ENCODE measurements at places on chromosomes 4 and X.

- no peak for DNase-seq
These were observed 115.4 kb downstream of the STPG2 start for GRCh38 chr4:98027827-98028226.

DNA sequence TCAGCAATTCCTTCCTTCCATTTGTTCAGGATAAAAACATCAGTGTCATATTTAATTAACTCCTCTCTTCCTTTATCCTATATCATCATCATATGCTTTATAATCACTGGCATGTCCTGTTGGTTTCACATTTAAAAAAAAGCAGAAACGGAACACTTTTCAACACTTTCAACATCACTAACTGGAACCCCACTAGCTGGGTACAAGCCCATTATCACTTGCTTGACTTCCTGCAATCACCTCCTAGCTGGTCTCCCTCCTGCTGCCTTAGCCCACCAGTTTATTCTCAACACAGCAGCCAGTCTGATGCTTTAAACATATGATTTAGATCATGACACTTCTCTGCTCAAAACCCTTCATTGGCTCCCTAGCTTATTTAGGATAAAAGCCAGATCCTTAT, 116.4 kb upstream of the LSM6 start:
- DNase-seq = no peak

DNA sequence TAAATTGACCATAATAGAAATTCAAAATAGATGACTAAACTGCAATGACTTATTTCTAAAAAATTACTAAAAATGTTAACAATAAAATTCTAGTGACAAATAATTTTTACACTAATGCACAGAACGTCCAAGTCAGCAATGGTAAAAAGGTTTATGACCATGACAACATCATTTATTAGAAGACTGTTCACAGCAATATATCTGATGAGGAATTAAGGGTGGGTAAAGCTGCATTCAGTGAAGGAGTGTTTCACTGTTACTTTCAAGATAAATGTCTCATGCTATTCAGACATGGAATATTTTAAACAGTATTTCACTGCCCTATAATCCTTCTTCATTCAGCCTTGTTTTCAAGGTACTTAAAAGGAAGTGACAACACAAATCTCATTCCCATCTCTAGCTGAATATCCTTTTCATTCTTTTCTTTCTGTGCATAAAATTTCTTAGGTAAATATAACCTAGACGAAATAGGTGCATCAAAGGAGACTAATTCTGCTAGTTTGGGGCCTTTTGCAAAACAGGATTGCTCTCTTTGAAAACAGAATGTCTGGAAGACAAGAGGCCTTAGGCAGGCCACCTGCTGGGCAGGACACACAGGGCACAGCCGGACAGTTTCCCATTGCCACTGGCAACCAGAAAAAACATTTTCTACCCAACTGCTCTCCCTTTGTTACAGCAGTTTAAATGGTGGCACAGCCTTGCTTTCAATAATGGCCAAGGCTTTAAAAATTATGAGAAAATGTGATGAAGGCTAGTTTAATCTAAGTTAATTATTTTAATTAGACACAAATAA, 600.3 kb downstream of the SPRY1 start:
- no peak for DNase-seq

GRCh38 chrX:81082649-81083048, 119.1 kb downstream of the HMGN5 start:
- no peak for DNase-seq

DNA sequence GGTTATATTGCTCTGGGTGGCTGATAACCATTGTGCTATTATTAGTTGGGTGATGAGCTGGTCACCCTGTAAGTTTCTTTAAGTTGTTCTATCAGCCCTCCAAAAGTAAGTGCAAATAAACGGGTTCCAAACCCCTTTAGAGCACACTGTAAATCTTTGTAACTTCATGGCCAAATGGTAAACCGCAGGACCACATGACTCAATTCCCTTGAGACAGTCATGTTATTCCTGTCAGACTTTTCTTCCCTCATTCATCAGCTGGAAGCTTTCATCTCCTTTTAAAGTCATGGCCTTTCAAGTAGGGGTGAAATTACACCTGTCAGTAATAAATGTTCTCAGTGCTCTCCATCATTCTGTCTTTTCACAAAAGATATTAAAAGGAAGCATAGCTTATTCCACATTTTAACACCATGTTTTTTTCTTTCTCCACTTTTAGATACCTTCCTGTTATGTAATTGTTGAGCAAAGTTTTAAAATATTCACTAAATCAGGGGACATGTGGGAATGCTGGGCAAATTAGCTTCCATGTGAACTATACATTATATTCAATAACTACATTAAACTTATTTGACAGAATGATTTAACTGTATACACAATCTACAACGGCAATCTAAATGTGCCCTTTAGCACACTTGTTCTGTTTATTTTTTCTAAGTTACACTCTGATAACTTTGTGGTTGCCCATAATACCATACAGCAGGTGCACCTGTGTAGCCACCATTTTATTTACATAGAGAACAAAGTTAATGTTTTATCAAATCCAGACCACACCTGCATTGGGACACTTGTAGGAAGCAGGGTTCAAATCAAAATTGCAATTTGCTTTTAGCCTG, 275.5 kb downstream of the CFAP299 start:
- no peak for DNase-seq

GRCh38 chr4:17544205-17544604, 29.2 kb downstream of the CLRN2 start:
- DNase-seq = no peak

DNA sequence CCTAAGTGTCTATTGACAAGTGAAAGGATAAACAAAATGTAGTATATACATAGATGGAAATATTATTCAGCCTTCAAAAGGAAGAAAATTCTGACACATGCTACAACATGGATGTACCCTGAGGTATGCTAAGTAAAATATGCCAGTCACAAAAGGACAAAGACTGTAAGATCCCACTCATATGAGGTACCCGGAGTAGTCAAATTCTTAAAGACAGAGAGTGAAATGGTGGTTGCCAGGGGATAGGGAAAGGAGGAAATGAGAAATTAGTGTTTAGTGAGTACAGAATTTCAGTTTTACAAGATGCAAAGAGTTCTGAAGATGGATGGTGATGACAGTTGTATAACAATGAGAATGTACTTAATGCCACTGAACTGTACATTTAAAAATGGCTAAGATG, 102.3 kb upstream of the NAP1L5 start:
- DNase-seq = no peak

DNA sequence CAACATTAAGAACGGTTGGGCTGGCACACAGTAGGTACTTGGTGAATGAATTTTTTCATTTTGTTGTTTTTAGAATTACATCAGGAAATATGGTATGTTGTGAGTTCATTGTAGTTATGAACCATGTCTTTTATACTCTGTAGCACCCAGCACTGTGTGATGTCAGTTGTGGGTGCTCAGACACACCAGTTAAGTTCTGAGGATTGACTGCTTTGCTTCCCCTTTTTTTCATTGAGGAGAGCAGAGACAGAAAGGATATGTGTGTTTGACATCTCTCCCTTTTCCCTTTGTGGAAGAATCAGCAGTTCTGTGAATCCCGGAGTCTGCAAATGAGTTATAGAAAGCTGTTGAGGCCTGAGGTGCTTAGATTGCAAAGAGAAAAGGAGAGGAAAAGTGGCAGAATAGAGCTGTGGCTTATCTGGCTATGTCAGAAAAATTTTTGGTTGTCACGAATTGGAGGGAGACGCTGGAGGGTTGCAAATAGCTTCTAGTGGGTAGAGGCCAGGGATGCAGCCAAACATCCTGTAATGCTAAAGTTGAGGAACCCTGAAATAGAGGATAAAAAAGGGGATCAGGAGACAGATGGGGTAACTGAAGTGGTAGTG, 13.1 kb downstream of the SMAD1 start:
- no peak for DNase-seq

GRCh38 chrX:49282647-49283011, 13.0 kb downstream of the PPP1R3F start:
- no peak for DNase-seq

GRCh38 chr4:139890816-139891215, 225.2 kb downstream of the MGST2 start:
- DNase-seq = no peak

DNA sequence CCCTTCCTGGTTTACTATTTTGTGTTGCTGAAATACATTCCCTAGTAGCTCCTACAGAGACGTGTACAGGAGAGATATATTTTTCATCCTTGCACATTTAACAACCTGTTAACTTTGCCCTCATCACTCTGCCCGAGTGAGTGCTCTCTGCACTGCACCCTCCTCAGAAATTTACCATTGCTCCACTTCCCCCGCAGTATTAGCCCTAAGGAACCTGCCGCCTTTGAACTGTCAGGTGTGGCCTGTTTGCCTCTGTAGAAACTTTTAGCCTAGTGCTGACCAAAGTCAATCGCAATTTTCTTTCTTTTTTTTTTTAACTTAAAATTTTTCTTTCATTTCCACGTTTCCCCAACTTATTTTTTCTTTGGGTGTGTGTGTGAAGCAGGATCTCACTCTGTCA, 46.6 kb upstream of the TBL1X start:
- DNase-seq = no peak

DNA sequence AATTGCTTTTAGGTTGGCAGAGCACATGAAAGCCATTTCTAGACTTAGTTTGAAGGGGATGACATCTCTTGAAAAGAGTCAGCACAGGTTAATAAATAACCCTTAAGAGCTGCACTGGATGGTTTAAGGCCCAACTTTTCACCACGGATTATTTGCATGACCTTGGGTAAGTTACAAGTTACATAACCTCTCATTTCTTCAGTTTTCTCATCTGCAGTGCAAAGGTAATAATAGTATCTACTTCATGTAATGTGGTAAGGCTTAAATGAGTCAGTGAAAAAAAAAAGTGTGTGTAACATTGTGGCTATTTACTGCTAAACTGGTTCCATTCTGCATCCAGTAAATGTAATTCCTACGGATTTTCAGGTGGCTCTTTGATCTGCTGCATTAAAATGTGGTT, 715.8 kb downstream of the CCSER1 start:
- DNase-seq = no peak

DNA sequence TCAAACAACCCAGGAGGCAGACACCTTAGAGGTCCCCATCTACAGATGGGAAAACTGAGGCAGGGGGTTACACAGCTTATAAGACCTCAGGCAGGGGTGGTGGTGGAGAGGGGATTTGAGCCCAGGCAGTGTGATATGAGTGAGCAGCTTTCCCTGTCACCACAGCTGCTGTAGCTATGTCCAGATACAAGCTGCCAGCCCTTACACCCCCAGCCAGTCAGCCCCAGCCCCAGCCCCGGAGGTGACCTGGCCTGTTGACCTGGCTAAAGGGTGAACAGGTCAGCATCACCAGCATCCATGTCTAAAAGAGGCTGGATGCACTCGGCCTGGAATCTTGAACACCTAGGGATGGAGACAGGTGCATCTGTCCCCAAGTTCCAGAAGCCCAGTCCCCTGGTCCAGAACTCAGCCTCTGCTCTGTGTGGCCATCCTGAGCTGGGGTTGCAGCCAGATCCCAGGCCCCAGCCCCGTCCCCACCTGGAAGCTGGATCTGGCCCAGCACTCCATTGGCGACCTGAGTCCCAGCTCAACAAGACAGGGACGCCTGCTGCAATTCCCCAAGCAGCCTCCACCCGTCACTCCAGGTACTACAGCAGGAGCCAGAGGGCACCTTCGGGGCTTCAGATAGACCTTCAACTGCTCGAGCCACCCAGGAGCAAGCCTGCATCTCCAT, 89.5 kb downstream of the JAKMIP1 start:
- DNase-seq = no peak

- DNase-seq = no peak
These were observed 104.9 kb downstream of the PCDH18 start for GRCh38 chr4:137427411-137427810.

DNA sequence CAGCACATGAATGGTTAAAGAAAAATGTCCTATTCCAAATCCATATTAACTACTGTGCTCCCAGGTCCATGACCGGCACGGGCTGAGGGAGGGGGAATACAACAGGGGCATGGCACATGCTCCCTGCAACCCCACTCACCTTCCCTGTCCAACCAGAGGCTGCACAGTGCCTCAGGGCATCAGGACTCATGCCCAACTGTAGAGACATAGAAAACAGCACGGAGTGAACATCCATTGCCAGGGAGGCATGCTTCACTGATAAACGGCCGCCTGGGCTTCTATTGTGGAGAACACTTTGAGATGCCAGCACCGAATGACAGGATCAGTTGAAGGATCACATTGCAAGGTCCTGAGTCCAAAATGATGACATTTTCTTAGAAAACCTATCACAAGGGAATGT, 140.6 kb downstream of the STK32B start:
- DNase-seq = no peak

Measured in T-helper 22 cell (primary cell).